ENCODE measurements at places on chromosomes 6 and 20. TPM values are rescaled to one million over a fixed set of nuclear protein-coding genes. Genes with fewer than 3 reads are reported as not detected.

DNA sequence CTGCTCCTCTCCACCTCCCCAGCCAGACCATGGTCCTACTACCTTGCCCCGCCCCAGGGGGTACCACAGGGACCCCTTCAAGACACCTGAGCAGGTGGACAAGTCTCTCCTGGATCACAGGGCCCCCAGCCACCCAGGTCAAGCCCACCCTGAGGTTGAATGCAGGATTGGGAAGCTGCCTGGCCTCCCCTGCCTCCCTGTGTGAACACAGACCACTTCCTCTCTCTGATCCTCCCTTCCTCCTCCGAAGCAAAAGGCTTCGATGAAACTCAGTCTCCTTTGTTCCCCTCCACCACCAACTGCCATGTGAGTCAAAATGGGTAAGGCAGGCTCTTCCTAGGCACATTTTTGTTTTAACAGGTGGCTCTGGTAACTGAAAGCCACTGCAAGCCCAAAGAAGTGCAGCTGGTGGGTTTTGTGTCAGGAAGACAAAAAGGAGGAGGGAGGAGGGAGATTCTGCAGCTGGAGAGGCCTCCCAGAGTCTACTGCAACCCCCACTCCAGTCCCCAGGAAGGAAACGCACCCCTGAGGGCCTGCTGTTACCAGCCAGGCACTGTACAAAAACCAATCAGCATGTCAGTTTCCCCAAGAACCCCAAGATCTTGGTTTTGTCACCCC is 5.4 kb downstream of the ADA start:
- DNase-seq = no peak

DNA sequence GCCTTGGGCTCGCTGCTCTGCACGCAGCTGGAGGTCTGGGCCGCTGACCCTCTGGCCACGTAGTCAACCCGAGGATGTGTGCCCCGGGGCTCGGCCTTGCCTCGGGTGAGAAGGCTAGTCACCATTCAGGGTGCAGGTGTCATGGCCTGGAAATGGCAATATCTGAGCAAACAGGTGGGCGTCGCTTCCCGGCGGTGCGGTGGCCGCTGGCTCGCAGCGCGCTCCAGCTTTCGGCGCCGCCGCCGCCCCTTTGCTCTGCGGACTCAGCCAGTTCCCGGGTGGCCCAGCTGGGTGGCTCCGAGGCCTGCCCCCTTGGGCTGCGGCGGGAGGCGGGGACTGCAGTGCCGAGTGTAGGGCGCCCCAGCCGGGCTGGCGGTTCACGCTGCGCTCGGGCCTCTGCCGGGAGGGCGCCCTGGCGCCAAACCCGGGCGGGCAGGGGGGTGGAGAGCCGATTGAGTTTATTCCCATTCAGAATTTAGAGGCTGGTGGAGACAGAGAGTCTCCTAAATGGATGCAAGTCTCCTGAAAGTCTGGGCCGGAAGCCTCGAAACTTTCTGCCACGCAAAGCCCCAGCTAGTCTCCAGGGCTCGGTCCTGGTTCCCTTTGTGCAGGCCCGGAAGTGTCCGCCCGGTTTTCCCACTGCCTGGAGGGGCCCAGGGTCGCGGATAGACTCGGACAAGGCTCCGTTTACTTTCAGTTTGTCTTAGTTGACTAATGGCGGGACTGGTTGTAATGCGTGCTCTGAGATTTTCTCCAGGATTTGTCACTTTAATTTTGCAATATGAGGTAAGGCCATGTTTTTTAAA is 11.3 kb upstream of the TFAP2A start:
- DNase-seq = peak; percentile 66

- DNase-seq = no peak
These were observed 2.2 kb downstream of the APCDD1L start for GRCh38 chr20:58512808-58513552.

The NDUFAF5 gene
- 23.7 TPM for total RNA-seq

The GSTA2 gene
- total RNA-seq = 3.4 TPM

The TMEM170B gene
- total RNA-seq = 6.6 TPM

All from lung (tissue), 17 donors.